Kidney epithelial cell (primary cell): ENCODE measurements at places on chromosomes 11 and 22. TPM values are rescaled to one million over a fixed set of nuclear protein-coding genes. Genes with fewer than 3 reads are reported as not detected.
A peak's percentile ranks its signal among the peaks of the same experiment; 100 is the strongest.

DNA sequence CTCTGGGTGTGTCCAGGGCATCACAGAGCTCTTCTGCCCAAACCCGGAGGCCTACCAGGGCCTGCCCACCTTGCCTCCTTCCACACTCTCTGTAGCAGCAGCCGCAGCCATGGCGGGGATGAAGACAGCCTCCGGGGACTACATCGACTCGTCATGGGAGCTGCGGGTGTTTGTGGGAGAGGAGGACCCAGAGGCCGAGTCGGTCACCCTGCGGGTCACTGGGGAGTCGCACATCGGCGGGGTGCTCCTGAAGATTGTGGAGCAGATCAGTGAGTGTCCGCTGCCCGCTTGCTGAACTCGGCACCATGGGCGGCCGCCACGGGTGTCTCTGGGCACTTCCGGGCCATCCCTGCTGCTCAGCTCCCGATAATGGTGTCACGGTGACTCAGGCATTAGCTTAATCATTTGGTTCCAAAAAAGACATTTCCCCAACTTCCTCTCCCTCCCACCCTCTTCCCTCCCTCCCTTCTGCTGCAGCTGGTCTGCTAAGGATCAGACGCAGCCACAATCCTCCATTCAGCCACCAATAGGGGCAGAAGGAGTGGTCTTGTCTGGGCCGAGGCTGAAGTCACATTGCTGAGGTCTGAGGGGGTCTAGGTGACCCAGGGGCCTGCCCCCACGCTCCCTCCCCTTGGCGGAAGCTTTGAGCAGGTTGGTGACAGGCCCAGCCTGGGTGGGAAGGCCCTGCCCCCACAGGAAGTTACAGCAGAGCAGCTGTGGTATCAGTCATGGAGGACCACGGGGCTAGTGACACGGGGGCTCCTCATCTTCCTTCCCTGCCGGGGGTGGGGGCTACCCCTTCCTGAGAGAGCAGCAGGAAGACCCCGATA, 950 bp downstream of the FERMT3 start:
- DNase-seq: no peak

DNA sequence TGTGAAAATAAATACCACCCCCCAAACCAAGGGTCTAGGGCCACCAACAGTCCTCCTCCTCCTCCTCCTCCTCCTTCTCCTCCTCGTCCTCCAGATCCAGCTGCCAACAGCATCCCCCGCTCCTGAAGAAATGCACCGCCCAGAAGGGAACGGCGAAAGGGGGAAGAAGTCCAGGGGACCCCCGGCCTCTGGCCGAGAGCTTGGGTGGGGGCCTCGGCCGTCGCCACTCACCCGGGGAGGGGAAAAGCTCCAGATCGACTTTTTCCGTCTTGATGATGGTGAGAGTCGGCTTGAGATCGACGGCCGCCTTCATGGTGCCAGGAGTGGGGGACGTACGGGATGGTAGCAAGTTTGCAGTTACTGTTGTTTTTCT, 65.7 kb downstream of the ETS1 start:
- DNase-seq: no peak

- no peak for DNase-seq
Observed at GRCh38 chr11:35387111-35387982, 32.0 kb downstream of the SLC1A2 start.

DNA sequence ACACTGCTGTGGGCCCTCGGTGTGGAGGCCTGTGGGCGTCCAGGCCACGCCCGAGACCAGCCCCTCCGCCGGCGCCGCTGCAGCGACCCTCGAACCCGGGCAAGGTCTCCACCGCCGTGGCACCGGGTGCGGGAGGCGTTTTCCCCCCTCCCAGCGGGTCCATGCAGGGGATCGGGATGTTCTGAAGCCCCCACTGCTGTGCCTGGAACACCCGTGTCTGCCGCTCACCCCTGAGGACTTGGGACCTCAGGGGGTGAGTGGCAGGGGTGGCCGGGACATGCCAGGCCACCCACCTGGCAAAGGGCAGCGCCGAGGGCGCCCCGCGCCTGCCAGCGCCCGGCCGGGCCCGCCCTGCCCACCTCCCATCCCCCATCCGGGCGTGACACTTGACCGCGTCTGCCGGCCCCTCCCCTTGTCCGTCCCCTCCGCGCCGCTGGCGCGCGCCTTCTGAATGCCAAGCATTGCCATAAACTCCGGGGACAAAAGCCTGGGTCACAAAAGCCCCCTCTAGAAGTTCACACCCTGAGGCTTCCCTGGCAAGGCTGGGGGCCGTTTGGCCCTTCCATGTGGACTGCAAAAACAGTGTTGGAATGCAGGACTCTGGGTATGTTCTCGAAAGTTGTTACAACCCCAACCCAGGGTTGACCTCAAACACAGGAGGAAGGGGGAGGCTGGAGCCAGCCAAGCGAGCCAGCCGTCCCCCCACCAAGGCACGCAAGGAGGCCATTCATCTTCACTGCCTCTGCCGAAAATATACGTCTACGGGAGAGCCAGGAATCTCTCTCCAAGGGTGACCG, 819 bp upstream of the KCNQ1OT1 start:
- peak; percentile 23 for DNase-seq

The IGLL5 gene
- not detected in 2 replicates for total RNA-seq
